Lung microvascular endothelial cell (primary cell): ENCODE measurements at places on chromosomes 16 and 17.

GRCh38 chr16:74186561-74186971 is 110.0 kb upstream of the PSMD7 start:
- DNase-seq: no peak

DNA sequence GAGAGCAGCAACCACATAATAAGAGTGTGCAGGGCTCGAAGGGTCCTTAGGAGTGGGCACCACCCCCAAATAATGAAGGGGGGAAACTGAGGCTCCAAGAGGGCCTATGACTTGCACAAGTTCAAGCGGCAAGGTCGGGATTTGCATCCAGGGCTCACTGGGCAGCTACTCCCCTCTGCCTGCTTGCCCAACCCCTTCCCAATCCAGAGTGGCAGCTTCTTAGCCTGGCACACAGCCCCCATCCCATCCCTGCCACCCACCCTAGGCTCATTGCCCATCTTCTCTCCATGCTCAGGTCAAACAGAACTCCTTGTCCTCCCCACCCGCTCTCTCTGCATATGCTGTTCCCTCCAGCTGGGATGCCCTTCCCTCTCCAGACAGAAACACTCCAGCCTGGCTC is 2.4 kb downstream of the SPPL2C start:
- no peak for DNase-seq

GRCh38 chr17:8859804-8860430 is 7.6 kb downstream of the PIK3R6 start:
- no peak for DNase-seq

- DNase-seq: peak; percentile 30
Observed at GRCh38 chr17:2892305-2892971, 96.2 kb downstream of the RAP1GAP2 start.

DNA sequence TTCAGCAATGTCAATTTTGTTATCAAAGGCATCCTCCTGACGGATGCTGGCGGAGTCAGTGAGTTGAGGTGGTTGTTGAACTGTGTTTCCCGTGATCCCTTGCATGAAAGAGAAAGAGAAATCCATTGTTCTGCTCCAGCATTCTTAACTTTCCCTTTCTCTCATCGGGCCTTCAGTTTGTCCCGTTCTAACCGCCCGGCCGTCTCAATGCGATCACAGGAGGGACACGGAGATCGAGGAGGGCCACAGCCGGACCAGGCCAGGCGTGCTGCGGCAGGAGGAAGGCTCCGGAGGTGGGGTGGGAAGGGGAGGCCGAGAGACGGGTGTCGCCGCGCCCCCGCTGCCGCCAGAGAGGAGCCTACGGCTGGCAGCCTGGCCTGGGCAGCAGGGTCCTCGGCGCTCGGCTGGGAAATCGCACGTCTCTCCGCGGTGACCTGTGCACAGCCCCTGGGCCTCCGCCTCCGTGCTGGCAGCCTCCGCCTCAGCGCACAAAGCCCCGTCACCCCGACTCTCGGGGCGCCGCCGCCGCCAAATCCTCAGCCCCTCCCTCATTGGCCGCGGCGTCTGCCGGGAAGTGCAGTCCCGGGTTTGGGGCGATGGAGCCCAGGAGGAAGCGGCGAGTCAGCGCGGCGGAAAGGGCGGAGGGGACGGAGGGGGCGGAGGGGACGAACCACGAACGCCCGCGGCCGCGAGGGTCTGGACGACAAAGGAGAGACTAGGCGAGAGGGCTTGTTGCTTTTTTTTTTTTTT is 38.1 kb downstream of the SOST start:
- peak; percentile 67 for DNase-seq

GRCh38 chr17:49249890-49250522 is 19.4 kb upstream of the PHOSPHO1 start:
- no peak for DNase-seq

DNA sequence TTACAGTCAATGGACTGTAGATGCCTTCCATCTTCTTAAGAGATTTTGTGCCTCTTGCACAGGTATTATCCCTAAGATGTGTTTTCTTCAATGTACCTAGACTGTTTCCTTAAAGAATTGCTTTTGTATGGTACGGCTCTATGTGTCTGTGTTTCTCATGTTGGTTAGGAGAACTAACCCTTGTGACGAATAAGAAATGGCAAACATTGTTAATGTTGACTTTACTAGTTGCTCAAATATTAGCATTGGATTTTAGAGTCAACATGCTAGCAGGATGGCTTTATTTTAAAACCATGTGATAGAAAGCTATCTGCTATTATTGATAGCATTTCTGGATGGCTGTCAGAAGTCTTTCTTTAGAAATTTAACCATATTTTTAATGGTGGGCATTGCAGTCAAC is 34.5 kb downstream of the WWOX start:
- no peak for DNase-seq

GRCh38 chr16:30725418-30725792 is 22.8 kb upstream of the PHKG2 start:
- no peak for DNase-seq

GRCh38 chr17:45995627-45996270 is 3.3 kb upstream of the STH start:
- DNase-seq: no peak

GRCh38 chr17:77480509-77481215 is 339.9 kb downstream of the SEC14L1 start:
- DNase-seq: no peak

DNA sequence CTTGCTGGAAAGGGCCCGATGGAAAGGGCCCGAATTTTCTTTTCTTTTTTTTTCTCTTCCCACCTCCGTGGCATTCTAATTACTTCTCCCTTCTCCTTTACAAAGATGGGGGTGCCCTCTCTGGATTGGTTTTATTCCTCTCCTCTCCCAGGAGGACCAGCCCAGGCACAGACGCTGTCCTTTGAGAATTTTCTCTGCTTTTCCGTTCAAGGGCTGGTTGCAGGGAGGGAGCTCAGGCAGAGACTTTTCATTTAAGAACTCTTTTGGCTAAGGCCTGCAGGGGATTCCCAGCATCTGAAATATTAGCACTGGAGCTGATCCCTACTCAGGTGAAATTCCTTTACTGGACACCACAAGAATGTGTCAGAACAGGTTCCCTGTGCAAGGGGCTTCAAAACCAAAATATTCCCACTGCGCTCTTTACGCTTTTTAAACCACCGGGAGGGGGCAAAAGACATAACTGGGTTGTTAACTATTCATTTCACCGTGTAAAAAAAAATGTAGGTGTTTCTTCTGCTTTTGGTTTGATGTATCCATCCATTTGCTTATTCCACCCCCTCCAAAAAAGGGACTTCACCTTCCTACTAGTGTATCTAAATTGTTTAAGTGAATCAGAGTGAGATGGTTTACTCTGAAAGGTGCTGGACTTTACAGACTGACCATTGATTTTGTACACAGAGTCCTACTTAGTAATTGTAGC is 1.4 kb downstream of the NFAT5 start:
- peak; percentile 45 for DNase-seq

DNA sequence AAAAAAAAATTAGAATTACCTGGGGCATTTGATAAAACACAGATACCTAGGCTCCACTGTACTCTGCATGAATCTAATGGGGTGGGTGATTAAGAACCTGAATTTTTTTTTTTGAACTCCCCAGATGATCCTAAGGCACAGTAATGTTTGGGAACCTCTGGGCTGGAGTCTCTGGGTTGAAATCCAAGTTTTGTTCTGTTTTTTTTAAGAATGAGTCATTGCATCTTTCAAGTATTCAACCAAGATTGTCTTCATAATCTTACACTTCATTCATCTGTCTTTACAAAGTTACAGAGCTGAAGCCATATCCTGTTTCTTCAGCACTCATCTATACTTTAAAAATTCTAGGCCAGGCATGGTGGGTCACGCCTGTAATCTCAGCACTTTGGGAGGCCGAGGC is 52.6 kb downstream of the PIGL start:
- DNase-seq: peak; percentile 24
